Ovary (tissue), 10 donors: ENCODE measurements at places on chromosomes 11 and 22. TPM values are rescaled to one million over a fixed set of nuclear protein-coding genes. Genes with fewer than 3 reads are reported as not detected.

The APOA1 gene
- 10.8 TPM for polyA plus RNA-seq

The KCNJ1 gene
- polyA plus RNA-seq = not detected

The IL17REL gene
- polyA plus RNA-seq = 0.05 TPM

The TIRAP gene
- polyA plus RNA-seq = 11.8 TPM

DNA sequence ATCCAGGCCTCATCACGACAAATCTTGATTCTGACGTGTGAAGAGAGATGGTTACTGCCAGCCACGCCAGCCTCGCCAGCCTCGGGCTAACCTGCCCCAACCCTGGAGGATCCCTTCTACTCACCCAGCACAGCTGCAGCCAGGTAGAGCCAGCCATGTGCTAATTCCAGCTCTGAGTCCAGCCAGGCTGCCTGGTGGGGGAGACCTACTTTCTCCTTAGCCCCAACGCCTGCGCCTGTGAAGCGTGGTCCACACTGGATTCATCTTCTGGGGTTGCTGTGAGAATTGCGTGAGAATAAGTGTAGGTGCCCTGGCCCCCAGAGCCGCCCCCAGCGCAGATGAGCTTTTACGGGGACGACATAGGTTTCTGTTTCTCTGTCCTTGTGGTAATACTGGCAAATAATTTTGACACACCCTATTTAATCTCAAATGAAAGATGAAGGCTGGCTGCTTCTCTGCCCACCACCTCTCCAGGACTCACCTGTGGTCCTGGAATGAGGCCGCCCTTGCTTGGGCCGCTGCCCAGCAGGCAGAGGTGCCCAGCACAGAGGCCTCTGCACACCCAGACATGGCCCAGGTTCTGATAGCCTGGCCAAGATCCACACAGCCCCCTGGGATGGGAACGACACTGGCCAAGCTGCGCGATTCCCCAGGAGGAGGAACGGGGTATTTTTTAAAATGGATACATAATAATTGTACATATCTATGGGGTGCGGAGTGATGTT, 528.4 kb downstream of the TBC1D22A start:
- no peak for DNase-seq

- no peak for DNase-seq
These were observed 60.6 kb downstream of the SMCO4 start for GRCh38 chr11:93482556-93482955.

DNA sequence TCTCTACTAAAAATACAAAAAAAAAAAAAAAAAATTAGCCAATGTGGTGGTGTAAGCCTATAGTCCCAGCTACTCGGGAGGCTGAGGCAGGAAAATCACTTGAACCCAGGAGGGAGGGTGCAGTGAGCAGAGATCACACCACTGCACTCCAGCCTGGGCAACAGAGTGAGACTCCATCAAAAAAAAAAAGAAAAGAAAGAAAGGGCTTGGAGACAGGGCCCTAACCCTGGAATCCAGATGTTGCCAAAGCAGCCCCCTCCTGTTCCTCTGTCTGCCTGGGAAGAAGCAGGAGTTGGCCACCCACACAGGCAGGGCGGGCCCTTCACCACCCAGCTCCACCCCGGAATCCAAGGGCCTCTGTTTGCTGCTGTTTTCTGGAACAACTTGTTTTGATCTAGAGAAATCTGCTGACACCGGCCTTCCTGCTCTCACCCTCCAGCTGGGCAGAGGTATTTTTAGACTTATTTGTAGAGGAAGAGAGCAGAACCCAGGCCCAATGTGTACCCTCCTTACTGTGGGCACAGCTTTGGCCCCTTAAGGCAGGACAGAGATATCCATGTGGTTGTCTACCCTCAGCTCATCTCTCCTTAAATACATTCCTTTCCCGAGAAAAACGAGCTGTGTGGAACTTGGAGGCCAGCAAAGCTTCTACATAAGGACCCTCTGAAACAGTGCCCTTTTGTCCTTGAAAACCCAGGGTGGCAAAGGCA, 2.7 kb upstream of the NEAT1 start:
- DNase-seq = peak; percentile 89
